ENCODE measurements at places on chromosomes 3 and 15.

DNA sequence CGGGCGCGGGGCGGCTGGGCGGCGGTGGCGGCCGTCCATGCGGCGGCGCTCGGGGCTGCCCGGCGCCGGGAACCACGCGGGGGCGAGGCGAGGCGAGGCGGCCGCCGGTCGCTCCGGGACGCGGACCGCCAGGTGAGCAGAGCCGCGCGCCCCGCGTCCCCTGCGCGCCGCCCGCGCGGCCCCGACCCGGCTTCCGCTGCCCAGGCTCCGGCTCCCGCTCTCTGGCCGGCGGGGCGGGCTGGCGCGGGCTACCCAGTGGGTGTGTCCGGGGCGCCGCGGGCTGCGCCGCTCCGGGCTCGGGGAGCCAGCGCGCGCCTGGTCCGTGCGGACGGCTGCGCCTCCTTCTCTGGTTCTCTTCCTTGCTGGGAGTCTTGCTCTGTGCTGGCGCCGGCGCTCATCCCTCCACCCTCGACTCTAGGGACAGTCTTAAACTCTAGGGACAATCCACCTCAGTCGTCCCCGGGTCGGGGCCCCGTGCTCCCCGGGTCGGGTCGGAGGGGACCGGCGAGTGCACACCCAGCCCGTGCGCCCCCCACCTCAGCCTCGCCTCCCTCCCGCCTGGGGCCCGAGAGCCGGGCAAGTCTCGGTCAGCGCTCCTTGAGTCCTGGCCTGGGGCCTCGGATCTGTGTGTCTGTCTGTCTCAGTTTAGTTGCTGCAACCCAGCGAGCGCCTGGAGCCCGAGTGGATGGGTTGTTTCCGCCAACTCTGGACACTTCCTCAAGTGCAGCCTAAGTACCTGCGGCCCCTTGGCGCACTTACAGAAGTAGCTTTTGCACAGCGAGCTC is 488 bp downstream of the THSD4 start:
- no peak for DNase-seq

- DNase-seq = no peak
Observed at GRCh38 chr3:112640930-112641801, at the start of gene CCDC80. Gene CCDC80 (minus strand): TSS chr3:112641143. CDS start chr3:112639905, 1,238 bp downstream.

GRCh38 chr3:127329631-127330285 is 41.9 kb upstream of the PRR20G start:
- no peak for DNase-seq

DNA sequence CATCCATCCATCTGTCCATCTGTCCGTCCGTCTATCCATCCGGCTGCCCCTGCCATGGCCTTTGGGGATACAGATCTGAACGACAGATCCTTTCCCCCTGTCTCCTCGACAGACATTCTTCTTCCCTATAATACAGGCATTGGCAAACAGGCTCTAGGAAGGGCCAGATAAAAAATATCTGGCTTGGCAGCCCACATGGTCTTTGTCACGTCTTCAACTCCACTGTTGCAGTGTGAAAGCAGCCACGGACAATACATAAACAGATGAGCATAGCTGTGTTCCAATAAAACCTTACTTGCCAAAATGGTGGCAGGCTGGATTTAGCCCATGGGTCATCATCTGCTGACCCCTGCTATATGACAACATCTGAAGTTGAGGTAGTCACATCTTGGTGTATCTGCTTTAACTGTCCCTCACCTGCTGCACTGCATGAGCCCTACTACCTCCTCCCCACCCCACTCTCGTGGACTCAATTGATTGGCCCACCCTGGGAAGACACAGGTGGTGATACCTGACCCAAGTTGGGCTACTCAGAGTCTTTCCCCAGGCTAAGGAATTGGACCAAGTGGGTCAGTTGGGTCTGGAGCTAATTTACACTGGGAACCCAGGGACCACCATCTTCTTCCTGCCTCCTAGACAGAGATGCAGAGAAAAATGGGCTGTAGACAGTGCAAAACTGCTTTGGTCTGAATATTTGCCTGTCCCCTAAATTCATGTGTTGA is 128.4 kb upstream of the SMAD3 start:
- DNase-seq = no peak

- no peak for DNase-seq
Observed at GRCh38 chr3:38613426-38613825, 36.1 kb downstream of the SCN5A start.

- DNase-seq = no peak
Observed at GRCh38 chr15:73750438-73750837, 2.7 kb downstream of the INSYN1 start.

DNA sequence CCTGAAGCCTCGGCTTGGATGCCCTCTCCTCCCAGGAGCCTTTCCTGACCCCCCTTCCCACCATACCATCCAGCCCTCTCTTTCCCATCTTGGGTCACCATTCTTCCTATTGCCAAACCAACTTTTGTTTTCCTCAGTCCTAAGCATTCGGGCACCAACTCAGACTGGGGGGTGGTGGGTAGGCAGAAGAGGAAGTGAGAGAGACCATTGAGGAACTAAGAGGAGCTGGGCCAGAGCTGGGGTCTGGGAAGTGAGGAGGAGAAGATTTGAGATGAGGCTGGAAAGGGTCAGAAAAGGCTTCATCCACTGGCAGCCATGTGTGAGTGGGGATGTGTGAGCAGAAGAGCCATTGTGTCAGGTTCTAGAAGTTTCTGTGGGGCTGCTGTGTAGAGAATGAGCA is 37.7 kb downstream of the TKT start:
- DNase-seq = no peak

DNA sequence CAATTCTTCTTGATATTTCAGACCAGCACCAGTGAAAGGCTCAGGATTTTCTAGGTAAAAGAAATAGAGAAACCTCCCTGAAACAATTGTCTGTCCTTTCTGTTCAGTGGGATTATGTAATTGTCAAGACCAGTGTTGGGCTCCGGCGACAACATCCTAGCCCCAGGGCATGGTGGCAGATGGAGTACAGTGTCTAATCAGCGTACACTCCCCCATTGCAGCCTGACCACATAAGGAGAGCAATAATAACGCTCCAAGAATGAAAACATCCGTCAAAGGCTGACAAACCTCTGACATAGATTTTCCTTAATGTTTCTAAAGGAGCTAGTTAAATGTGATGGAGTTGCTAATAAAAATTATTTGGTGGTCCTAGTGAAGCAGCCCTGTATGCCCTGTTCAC is 144.6 kb downstream of the EBLN2 start:
- DNase-seq = no peak

Measured in stimulated activated CD4-positive, alpha-beta T cell treated with anti-CD3 and anti-CD28 coated beads, TNF-alpha, amount 100 ng/mL, for 24 hours (primary cell).